ENCODE measurements at places on chromosomes 2 and 18. TPM values are rescaled to one million over a fixed set of nuclear protein-coding genes. Genes with fewer than 3 reads are reported as not detected.

DNA sequence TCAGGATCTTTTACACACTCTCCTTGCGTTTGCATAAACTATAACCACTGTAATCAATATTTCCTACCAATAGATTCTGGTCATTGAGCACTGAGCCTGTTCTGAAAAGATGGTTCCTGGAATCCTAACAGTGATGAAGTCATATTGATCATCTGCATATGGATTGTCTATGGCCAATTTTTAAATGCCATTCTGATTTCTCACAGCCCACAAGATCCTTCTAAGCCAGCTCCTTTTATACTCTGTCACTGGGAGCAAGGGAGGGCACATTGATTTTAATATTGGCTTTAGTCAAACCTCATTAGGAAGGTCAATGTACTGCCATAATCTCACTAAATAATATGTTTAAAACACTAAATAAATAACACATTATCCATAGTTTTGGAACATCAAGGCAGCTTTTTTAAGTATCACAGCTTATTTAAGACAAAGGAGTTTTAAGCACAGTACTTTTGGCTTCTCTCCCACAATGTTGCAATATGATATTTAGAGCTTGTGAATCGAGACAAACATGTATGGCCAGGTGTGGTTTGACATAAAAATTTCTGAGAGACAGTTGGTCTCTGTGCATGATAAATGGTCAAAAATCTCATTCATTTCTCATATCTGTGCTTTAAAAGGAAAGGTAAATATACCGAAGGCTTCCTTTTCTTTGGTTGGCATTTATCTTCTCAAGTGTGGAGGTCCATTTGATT lies 267.3 kb downstream of the MTX2 start:
- H3K27me3 ChIP-seq, result peaks cover 8% of the 10 kb centered on the region
- no peaks in the 10 kb centered on the region for H3K36me3 ChIP-seq
- no peak for DNase-seq
- no peak overlapping the region for H3K27ac ChIP-seq

The FRZB gene
- total RNA-seq, result not detected

DNA sequence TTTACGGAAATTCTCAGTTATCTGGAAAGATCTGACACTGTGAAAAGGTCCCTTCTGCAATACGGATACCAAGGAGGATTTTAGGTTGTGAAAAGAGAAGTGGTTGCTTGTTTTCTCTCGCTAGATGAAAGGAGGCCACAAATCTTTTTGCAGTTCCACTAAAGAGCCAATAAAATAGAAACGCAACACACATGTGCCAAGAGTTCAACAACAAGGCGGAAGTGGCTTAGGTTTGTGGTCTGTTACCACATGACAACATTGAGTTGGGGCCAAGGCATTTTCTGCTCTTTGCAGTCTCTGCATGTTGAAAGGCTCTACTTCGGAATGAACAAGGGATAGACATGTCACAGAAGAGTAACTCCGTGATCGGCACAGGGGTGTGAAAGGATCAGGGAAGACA lies 115.7 kb upstream of the OSR1 start:
- H3K36me3 ChIP-seq, result no peaks in the 10 kb centered on the region
- H3K27me3 ChIP-seq, result peaks cover 27% of the 10 kb centered on the region
- no peak overlapping the region for H3K27ac ChIP-seq
- peaks cover 13% of the 10 kb centered on the region for H3K4me1 ChIP-seq
- H3K4me3 ChIP-seq, result no peak overlapping the region
- peak; percentile 62 for DNase-seq

DNA sequence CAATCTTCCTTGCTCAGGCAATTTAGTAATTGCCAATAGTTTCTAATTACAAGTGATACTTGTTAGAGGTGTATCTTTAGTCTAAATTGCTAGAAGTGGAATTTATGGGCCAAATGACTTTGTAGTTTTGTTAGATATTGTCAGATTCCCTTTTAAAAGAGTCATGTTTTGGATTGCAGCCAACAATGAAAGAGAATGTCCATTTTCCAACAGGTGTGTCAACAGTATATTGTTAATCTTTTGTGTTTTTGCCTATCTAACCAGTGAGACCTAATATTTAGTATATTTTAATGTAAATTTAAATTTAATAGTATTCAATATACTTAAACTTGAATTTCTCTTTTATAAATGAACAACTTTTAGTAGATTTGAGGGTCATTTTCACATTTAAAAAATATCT lies 259.4 kb upstream of the ETAA1 start:
- no peak overlapping the region for H3K4me3 ChIP-seq
- H3K36me3 ChIP-seq, result no peaks in the 10 kb centered on the region
- no peak overlapping the region for H3K27ac ChIP-seq
- no peaks in the 10 kb centered on the region for H3K27me3 ChIP-seq
- DNase-seq, result no peak

GRCh38 chr2:164015328-164016123 lies 279.7 kb upstream of the FIGN start:
- H3K4me3 ChIP-seq, result no peak overlapping the region
- H3K36me3 ChIP-seq, result no peaks in the 10 kb centered on the region
- no peaks in the 10 kb centered on the region for H3K4me1 ChIP-seq
- H3K27ac ChIP-seq, result no peak overlapping the region

DNA sequence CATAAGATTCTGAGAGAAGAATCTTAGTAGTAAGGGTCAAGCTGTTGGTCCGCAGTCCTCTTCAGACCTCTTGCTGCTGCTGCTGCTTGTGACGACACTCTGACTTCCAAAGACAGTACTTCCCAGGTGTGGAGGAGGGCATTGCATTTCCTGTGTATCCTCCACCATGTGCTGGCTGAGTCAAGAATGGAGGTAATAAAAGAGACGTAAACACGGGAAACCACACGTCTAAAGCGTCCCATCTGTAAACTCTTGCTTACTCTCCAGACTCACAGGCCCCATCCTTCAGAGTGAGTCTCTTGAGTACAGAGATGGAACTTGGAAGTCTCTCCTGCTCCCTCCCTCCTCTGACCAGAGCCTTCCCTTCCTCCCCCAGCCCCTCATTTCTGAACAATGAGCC lies 25.6 kb downstream of the KLHL29 start:
- H3K27ac ChIP-seq, result no peak overlapping the region
- no peaks in the 10 kb centered on the region for H3K4me1 ChIP-seq
- no peak for DNase-seq

DNA sequence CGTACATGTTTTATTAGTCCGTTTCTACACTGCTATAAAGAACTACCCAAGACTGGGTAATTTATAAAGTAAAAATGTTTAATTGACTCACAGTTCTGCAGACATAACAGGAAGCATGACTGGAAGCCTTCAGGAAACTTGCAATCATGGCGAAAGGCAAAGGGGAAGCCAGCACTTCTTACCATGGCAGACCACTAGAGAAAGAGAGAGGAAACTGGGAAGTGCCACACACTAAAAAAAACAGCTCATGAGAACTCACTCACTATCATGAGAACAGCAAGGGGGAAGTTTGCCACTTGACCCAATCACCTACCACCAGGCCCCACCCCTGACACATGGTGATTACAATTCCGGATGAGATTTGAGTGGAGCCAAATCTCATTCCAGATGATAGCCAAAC lies 466.2 kb downstream of the IRS1 start:
- H3K4me1 ChIP-seq, result no peaks in the 10 kb centered on the region
- H3K36me3 ChIP-seq, result no peaks in the 10 kb centered on the region
- no peak for DNase-seq
- H3K4me3 ChIP-seq, result no peak overlapping the region

The C2orf92 gene
- total RNA-seq, result 7.4 TPM
